ENCODE measurements at places on chromosomes 1 and 21.

- DNase-seq: no peak
Measured at GRCh38 chr1:113205980-113206766, 133.2 kb downstream of the LRIG2 start.

DNA sequence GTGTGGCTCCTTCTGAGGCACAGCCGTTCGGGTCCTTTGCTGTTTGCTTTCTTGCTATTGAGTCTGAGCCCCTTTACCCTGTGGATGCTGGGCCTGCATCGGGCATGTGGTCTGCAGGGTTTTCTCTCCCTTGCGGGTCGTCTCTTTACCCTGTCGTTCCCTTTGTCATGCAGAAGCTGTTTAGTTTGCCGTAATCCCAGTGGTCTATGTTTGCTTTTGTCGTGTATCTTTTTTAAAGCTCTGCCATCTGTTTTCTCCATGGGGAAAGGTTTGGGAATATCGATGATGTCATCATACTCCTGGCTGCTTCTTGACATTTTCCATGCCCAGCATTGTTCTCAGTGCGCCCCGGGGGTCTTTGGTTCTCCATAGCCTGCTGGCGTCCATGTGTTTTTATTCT is 68.2 kb downstream of the AGPAT3 start:
- DNase-seq: no peak

DNA sequence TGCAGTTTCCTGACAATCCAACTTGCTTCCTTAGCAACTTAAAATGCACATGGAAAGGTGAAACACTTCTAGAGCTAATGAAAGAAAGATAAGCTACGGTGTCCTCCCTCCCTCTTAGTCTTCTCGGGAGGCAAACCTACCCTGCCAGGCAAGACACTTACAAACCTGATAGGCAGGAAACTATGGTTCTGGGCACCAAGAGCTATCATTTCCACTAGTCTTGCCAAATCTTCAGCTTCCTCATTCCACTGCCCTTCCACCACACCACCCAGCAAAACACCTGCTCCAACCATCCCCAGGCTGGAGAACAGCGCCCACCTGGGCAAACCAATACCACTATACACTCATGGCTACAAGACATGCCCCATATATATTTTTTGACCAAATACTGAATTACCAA is 15.2 kb downstream of the NDC1 start:
- no peak for DNase-seq

DNA sequence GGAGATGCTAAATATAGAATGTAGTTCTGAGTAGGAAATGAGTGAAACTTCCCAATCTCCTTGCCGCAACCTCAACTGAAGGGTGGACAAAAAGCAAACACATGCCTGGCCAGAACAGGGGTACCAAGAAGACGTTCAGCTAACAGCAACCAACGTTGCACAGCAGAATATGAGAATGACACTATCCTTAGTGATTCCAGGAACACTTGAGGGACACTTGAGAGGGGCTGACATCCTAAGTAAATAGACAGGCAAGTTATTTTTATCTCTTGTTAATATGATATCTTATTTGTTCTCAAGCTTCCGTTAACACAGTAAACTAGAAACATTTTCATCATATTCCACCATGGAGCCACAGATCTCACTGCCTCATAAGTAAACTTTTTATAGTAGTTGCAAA is 908 bp downstream of the KRTAP19-1 start:
- no peak for DNase-seq

GRCh38 chr1:186819126-186819525 is 9.6 kb upstream of the PLA2G4A start:
- DNase-seq: no peak

- DNase-seq: no peak
Measured at GRCh38 chr1:81682490-81682889, 118.2 kb upstream of the ADGRL2 start.

GRCh38 chr21:39125752-39126485 is 57.3 kb downstream of the PSMG1 start:
- DNase-seq: no peak

- peak; percentile 51 for DNase-seq
Measured at GRCh38 chr1:1206376-1206965, at the start of gene TNFRSF18. TNFRSF18 (minus strand) TSS chr1:1206592; CDS start chr1:1206571, 21 bp downstream.

- no peak for DNase-seq
Measured at GRCh38 chr1:23132033-23132432, 36.6 kb downstream of the LUZP1 start.

- no peak for DNase-seq
Measured at GRCh38 chr21:46664316-46664995, 29.0 kb downstream of the PRMT2 start.

- no peak for DNase-seq
Measured at GRCh38 chr1:176843352-176844297, 320.9 kb downstream of the ASTN1 start.

DNA sequence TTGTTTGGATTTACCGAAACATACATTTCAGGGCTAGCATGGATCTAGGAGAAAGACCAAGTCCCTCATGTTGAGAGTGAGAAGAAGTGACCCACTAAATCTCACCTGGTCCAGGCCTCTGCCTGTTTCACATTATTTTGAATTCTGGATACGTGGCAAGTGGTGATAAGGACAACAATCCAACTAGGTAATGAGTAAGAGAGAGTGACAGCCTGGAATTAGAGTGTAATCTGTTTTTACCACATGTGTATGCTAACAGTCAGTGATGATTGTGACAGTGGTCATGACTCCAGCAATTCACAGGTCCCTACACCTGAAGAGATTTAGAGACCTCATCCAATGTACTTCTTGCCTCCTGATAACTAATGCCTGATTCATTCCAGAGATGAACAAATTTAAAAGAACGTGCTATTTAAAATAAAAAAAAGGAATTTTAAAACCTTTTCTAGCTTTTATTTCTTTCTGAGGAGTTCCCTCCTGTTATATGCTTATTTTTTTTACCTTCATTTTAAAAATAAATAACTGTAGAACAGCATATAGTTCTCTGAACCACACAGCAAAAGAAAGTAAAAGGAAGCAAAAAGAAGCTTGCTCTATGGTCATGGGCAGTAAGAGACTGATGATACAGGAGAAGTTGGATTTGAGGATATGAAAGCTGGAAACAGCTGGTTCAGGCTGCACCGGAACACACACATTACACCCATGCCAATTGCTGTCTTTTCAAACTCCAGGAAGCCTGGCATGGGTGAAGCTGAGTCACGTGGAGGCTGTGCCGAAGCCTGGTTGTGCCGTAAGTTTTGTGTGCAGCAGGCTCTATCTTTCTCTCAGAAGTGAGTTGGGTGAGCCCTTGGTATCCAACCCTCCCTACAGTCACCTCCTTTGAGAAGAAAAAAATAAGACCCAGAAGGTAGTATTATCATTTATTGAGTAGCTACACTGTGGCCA is 14.7 kb downstream of the C1orf116 start:
- no peak for DNase-seq

DNA sequence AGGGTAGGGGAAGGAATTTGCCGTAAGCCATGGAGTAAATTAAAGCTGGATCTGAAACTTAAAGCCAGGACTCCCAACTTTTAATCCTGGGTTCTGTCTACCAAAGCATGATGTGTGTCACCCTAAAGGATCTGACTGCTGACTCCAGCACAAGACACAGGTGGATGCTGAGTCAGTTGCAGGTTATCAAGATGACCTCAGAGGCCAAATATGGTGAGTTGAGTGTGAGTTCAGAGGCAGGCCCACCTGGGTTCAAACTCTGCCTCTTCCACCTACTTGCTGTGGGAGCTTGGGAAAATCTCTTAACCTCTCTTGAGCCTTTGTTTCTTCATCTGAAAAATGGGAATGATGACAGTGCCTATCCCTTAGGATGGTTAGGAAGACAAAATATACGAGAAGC is 16.7 kb upstream of the LDLRAP1 start:
- no peak for DNase-seq

GRCh38 chr1:162279136-162279498 is 97.5 kb downstream of the SPATA46 start:
- no peak for DNase-seq

DNA sequence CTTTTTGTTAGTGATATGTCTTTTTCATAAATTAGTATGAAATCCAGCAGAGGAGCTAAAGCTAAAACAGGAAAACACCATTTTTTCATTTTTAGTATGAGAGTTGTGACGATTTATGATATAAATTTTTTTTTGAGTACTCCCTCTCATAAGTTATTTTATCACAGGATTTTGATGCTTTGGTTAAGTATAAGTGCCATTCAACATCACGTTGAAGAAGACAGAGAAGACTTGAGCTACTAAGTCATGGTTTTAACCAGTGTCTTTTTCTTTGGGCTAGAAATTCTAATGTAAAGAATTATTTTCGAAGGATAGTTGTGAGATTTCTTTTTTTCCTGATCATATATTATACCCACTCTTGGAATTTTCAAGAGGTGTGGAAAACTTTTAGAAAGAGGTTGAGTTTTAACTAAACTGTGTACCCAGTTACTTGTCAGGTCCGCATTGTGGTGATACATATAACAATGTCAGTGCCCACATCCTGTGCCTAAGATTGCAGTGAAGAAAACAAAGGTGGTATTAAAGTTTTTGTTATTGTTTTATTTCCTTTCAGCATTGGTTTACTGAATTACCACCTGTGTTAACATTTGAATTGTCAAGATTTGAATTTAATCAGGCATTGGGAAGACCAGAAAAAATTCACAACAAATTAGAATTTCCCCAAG is 93.8 kb downstream of the USP25 start:
- DNase-seq: peak; percentile 48

DNA sequence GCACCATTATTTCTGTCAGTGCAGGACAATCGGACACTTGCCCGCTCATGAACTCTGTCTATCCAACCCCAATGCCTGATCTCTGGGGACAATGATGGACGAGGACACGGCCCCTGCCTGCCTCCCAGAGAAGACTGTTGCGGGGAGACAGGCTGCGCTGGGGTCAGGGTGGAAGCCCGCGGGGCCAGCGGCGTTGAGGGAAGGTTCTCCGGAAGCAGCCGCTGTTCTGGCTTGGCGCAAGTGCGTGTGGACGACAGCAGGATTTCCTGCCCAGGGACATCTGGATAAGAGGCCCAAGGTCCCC is 18.8 kb downstream of the RHBG start:
- no peak for DNase-seq

DNA sequence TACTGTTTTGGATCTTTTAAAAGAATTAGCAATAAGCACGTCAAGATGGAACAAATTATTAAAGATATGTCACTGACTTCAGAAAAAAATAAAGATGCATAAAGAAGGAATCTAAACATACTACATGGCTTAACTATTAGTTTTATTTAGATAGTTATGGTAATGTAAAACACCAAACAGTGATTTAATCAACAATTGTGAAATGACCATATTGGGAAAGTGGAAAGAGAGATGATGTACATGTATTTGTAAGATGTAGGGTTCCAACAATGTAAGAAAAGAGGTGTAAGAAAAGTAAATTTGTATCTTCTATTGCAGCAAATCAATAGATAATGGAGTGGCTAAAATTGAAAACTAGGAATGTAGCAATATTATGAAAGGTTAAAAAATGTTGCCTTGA is 6.4 kb upstream of the AIM2 start:
- no peak for DNase-seq

DNA sequence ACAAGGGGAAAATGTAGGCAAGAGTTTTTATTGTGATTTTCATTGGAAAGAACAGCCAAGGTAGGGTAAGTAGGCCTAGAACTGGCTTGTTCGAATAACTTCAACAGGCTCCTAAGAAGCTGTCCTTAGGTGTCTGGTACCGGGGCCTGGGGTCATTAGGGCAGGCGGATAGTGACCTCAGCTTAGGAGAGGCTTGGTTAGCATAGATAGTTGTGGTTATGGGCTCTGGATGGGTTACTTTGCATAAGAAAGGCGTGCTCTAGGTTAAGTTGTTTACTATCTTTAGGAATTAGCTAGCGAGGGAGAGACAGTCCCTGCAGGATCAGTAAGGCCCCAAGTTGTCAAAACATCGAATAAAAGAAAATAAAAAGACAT is 20.7 kb upstream of the HPCAL4 start:
- no peak for DNase-seq

DNA sequence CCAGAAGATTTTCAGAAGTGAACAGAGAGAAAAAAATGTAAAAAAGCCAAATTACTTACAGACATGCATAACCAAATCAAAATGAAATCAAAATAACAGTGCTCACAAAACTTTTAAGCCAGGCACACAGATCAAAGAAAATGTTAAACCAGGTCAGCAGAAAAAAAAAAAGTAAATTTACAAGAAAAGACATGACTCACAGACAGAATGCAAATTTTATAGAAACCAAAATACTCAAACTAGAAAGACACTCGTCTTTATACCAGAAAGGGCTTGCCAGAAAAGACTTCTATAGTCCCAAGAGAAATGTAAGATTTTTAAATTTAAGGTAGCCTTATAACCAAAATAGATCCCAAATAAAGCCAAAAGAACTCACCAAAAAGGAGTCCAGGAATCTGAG is 86.5 kb upstream of the COG2 start:
- DNase-seq: no peak

- no peak for DNase-seq
Measured at GRCh38 chr1:201511941-201512539, 5.1 kb upstream of the CSRP1 start.

DNA sequence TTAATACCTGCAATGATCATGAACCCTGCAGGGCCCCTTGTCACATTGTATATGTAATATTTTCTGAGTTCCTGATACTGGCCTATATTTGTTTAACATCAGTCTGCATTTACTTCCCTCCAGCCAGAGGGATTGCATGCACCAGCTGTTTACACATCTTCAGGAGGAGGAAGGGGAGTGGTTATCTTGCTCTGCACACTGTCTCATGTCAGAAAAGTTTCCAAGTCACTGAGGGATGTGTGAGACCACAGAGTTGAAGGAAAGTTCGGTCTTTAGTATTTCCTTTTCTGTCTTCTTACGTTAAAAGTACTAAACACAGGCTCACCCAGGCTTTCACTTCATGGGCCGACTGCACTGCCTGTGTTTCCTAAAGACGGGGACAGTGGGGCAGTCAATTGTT is 574.1 kb downstream of the LMO4 start:
- no peak for DNase-seq

- no peak for DNase-seq
Measured at GRCh38 chr1:106700211-106700610, 356.3 kb upstream of the PRMT6 start.

DNA sequence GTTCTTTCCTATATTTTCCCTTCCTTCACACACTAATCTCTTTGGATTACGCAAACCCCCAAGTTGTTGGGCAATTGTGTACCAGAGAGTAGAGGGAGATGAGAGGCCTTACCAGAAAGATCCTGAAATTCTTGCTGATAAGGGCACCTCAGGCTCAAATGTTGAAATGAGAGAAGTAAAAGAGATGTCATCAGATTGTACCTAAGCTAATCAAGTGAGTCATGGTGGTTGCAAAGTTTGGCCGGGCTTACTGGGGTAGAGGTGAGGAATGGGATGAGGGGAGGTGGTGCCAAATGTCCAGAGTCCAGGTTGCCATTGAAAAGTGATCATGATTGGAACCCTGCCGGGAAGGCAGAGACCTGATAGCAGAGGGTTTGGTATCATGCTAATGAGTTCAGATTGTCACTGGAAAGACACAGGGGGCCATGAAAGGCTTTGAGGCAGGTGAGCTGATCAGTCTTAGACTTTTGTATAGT is 43.1 kb downstream of the OPTC start:
- no peak for DNase-seq

- DNase-seq: no peak
Measured at GRCh38 chr1:91670781-91671180, 170.1 kb downstream of the CDC7 start.

- DNase-seq: peak; percentile 36
Measured at GRCh38 chr1:45205011-45205909, 1.1 kb downstream of the ZSWIM5 start.

GRCh38 chr1:31757204-31757679 is 6.9 kb downstream of the ADGRB2 start:
- DNase-seq: no peak

GRCh38 chr1:75787524-75787923 is 1.5 kb downstream of the RABGGTB start:
- no peak for DNase-seq

- DNase-seq: no peak
Measured at GRCh38 chr1:30409476-30410152, 313.8 kb downstream of the MATN1 start.

Measured in activated naive CD4-positive, alpha-beta T cell treated with anti-CD3 and anti-CD28 coated beads, Interleukin-2, amount 10 ng/mL, durations not matched to agents 7 days and 5 days (primary cell).